Stimulated activated CD8-positive, alpha-beta memory T cell treated with anti-CD3 and anti-CD28 coated beads, Interleukin-4, amount 100 ng/mL, for 4 hours (primary cell): ENCODE measurements at places on chromosomes 6 and 20.

GRCh38 chr6:129340983-129341382 is 369.0 kb downstream of the ARHGAP18 start:
- DNase-seq, result no peak

DNA sequence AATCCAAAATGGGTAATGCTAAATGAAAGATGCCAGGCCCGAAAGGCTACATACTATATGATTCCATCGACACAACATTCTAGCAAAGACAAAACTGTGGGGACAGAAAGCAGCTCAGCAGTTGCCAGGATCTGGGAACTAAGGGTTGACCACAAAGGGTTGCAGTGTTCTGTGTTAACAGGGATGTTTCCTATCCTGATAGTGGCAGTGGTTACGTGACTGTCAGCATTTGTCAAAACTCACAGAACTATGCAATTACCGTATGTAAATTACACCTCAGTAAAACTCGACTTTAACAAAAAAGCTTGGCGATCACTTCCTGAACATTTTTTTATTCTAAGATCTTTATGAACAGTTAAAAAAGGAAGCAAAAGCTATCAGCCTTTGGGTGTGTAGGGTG is 83.9 kb downstream of the BANF2 start:
- DNase-seq, result no peak

DNA sequence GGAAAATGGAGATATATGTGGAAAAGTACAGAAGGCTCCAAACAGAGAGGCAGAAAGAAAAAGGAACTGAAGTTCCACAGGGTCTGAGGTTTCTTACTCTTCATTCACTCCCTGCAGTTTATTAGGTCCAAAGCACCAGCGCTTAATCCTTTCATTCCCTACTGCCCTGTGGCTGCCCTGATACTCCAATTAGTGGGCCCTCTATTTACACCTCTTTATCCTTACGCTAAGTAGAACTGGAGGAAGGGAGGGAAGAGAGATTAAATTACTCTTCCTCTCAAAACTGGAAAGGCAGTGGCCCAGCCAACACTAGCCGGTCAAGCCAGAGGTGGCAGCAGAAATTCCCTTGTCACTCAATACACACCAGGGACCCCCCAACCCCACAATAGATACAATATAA is 20.4 kb downstream of the TRERF1 start:
- no peak for DNase-seq

DNA sequence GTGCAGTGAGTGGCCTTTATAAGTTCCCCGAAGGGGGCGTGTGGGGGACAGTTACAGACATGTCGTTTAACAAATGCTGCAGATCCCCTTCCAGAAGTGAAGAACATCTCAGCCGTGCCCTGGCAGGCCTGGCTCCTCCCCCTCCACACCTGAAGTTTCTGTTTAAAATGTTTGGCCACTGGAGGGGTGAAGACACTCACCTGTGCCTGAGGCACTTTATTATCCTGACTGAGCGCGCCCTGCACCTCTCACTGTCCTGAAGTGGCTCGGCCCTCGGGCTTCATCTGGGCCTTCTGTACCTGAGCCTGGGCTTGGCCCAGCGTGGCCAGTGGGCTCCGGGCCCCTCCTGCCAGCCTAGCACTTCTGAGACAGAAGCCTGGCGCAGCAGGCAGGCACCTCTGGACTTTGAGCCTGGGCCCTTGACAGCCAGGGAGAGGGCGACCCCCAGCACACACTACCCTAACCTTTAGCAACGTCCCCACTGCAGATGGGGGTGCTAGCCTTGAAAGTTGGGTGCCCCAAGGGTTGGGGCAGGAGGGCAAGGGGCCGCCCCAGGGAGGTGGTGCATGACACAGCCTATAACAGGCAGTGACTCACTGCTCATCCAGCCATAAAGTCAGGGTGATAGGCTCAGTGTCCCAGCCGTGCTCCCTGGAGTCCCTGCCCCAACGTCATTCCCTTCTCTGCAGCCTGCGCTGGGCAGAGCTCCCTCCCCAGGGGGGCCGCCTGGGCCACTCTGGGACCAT is 13.6 kb upstream of the GATA5 start:
- no peak for DNase-seq

DNA sequence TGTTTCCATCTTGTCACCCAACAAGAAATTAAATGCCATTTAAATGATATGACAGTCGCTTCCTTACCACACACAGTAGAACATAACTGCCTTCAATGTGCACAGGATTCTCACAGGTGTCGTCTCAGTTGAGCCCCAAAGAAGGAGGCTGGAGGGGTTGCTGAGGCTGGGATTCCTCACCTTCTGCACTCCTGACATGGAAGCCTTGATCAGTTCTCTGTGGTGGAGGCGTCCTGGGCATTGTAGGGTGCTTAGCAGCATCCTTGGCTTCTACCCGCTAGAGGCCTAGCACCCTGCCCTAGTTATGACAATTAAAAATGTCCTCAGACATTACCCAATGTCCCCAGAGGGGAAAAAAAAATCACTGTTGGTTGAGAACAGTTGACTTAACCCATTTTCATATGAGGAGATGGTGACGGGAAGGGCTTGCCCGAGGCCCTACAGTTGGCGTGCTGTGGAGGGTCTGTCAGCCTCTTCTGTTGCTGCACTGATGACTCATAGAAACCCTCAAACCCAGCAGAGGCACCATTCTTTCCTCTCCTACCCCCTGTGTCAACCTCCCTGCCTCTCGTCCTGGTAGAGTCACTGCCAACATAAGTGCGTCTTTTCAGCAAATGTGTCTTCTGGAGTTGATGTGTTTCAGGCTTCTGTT is 19.3 kb upstream of the ZNF831 start:
- no peak for DNase-seq

- DNase-seq, result no peak
Measured at GRCh38 chr6:137928286-137928685, 61.2 kb downstream of the TNFAIP3 start.

DNA sequence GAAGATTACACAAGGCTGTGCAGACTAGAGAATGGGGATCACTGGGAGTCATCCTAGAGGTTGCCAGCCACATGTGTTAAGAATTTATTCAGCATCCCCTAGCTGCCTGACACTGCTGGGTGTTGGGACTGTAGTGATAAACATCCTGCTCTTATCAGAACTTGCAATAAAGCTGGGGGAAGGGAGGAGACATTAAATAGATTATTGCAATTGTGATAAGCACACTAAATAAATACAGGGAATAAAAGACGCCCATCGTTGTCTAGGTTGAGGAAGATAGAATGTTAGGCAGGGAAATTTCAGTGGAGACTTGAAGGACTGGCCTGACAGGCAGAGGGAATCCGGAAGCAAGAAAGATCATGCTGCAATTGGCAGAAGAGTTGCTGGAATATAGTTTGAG is 33.2 kb upstream of the TRAM2 start:
- DNase-seq, result no peak

DNA sequence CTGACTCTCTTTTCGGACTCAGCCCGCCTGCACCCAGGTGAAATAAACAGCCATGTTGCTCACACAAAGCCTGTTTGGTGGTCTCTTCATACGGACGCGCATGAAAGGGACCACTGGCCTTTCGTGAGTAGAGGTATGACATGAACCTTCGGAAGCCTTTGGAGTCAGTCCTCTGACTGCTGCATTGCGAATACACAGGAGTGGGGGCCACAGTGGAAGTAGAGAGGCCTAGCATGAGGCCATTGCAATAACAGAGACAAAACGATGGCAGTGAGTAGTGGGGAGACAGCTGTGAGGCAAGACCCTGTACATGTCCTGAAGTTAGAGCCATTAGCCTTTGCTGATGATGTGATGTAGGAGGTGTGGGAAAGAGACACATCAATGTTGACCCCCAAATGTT is 56.4 kb downstream of the SMPDL3A start:
- no peak for DNase-seq

DNA sequence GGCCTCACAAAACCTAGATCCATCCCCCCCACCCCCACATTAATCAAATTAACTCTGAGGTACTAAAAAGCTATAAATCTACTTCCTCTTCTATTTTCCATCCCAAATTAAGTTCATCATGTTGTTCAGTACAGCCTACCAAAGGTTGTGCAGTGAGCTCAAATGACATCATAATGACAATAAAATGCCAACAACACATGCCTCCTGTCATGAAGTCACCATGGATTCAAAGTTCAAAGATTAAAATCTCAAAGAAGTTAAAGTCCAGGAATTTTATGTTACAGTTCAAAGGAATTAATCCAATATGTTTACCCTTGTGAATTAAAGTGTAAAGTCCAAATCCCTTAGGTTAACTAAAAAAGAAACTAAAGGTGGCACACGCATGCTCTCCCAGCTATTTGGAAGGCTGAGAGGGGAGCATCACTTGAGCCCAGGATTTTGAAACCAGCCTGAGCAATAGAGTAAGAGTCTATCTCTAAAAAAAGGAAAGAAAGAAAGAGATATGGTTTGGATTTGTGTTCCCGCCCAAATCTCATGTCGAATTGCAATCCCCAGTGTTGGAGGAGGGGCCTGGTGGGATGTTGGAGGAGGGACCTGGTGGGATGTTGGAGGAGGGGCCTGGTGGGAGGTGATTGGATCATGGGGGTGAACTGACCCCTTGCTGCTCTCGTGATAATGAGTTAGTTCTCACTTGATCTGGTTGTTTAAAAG is 25.7 kb upstream of the SIRT5 start:
- DNase-seq, result no peak

DNA sequence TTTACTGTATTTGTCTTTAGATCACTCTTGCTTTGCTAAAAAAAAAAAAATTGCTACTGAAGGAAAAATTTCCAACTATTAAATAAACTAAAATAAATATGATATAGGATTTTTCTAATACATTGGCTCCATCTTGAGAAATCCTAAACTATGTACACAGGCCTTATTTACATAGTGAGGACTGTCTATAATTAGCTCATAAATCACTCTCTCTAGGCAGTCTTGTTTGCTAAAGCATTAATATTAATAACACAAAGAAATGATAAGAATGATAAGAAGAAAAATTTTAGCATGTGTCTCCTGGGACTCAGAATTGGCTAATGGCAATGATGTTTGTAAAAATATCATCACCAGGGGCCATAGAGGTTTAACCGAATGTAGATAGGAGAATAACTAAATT is 13.3 kb upstream of the CRYBG1 start:
- no peak for DNase-seq

- DNase-seq, result no peak
Measured at GRCh38 chr6:11123978-11124377, 12.5 kb upstream of the ERVFRD-1 start.

DNA sequence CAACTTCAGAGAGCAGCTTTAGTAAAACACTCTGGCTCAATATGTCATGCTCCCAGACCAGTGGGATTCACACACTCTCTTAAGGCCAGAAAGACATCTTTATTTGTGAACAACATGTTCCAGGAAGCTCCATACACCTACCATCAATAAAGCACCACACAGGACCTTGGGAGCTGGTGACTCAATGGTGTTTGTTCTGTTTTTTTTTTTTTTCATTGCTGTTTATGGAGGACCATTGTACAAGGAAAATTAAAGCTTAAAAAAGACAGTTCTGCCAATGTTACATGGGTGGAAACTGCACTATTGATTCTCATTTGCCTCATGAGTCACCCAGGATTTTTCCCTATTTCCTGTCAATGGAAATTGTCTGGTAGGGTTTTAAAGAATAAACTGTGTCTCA is 36.3 kb upstream of the TENT5A start:
- no peak for DNase-seq

- no peak for DNase-seq
Measured at GRCh38 chr6:102085257-102085656, 691.7 kb downstream of the GRIK2 start.

GRCh38 chr6:150667977-150668716 is 68.5 kb downstream of the PLEKHG1 start:
- no peak for DNase-seq

- no peak for DNase-seq
Measured at GRCh38 chr6:35057449-35058357, 83.4 kb downstream of the TCP11 start.

DNA sequence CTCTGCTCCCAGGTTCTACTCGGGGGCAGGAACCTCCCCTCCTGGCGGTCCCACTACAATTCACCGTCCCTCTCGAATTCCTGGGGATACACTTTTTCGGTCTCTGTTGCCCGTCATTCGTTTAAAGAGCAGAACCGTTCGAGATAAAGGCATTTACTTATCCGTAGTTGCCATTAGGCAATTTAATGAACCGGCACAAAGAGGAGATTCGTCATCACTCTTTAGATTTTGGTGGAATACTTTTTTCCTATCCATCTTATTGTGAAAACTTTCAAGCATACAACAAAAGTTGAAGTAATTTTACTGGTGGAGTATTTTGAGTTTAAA is 1.2 kb upstream of the CD24 start:
- no peak for DNase-seq

- no peak for DNase-seq
Measured at GRCh38 chr6:168193816-168194721, 115.1 kb upstream of the FRMD1 start.

- no peak for DNase-seq
Measured at GRCh38 chr6:408599-409102, 17.1 kb downstream of the IRF4 start.

DNA sequence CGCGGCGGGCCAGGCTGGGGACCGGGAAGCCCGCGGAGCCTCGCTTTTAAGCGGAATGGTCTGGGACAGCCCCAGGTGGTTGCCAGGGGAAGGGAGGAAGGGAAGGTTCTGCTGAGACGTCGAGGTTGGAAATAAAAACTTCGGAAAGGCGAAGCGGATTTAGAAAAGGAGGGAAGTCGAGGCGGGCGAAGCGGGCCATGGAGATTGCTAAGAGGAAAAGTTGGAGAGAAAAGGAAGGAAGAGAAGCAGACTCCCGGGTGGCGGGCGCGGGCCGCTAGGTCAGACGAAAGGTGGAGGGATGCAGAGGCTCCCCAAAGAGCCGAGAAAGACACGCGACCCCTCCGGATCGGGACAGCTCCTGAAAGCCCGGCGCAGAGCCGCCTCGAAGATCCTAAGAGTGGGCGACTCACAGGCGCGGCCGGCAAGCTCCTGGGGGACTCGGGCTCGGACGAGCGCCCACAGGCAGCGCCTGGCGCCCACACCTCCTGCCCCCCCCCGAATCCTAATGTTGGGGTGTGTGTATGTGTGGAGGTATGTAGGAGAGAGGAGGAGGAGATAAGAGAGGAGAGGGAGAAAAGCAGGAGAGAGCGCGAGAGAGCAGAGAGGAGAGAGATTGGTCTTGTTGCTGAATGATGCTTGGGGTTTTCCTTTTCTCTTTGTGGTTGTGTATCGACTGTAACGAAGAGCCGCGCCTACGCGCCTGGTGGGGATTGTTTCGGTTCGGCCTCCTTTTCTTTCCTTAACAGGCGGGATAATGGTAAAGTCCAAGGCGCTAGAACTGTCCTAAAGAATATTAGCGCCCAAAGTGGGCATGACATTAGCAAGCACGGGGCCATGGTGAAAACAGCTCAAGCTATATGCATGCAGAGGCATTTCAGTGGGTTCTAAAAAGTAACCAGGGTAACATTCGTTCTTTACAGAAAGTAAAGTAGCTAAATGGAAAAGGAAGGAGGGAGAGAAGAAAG is 1.5 kb downstream of the TFAP2B start:
- DNase-seq, result no peak

GRCh38 chr6:4451081-4451480 is 315.7 kb upstream of the ECI2 start:
- DNase-seq, result no peak
